ENCODE measurements at places on chromosomes 7 and 10.

GRCh38 chr10:102761981-102762380 lies 18.2 kb downstream of the WBP1L start:
- no peak for DNase-seq

GRCh38 chr10:29529146-29529545 lies 105.6 kb downstream of the SVIL start:
- DNase-seq: no peak

DNA sequence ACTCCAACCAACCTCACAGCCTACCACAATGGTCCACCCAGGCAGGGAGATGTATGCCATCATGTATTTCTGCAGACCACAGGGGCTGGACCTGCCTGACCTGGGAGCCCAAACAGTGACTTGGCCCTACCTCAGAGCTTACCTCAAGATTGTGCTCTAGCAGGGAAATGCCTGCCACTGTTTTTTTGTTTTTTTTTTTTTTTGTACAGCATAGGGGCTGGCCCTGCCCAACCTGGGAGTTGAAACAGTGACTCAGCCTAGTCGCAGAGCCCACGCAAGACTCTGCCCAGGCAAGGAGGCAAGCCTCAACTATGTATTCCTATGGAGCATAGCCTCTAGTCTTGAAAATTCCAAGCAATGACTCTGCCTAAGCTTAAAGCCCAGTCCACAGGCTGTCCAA lies 39.3 kb upstream of the CDK6 start:
- DNase-seq: no peak

DNA sequence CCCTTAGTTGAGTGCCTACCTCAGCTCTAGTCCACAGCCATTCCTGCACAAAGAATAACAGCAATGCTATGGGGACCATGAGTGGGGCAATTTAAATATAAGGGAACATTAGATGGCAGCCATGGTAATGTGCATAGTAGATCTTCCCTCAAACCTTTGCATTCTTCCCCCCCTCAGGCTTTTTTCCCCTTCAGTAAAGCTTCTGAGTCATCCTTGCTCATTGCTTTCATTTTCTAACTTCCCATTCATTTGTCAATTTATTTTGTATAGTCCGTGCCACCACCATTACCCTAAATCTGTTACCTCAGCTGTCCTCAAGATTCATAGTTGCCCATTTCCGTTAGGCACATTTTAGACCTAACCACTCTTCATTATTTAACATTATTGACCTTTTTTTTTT lies 10.7 kb downstream of the HECTD2 start:
- DNase-seq: peak; percentile 29

- DNase-seq: no peak
Measured at GRCh38 chr7:36085096-36085495, 68.0 kb upstream of the EEPD1 start.

- peak; percentile 20 for DNase-seq
Measured at GRCh38 chr10:69567920-69568319, 5.3 kb downstream of the NEUROG3 start.

- no peak for DNase-seq
Measured at GRCh38 chr7:122831436-122831835, 54.8 kb downstream of the CADPS2 start.

DNA sequence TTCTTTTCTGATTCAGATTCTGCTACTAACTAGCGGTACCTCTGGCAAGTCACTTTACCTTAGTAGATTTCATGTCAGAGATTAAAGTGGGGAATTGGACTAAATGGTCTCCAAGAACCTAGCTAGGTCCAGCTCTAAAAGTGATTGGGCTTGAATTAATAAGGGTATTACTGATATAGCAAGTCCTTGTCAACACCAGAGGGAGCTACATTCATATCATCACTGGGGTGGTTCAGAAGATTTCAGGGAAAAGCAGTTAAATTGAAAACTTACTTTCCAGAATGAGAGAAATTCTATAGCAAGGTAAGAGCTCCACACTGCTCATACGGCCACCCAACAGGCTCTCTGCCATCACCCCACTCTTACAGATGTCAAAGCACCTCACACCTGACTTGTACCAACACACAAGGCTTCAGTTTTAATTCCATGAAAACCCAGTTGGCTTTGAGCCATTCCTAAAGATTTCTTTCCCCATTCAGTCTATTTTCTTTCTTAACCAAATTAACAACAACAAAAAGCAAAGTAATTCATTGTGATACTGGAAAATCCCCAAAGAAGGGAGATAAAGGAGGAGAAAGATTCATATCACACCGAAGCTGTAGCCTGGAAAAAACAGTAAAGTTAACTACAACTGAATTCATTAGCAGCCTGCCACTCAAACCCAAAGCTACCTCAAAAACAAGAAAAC lies 38.0 kb upstream of the SPOCK2 start:
- DNase-seq: peak; percentile 31

DNA sequence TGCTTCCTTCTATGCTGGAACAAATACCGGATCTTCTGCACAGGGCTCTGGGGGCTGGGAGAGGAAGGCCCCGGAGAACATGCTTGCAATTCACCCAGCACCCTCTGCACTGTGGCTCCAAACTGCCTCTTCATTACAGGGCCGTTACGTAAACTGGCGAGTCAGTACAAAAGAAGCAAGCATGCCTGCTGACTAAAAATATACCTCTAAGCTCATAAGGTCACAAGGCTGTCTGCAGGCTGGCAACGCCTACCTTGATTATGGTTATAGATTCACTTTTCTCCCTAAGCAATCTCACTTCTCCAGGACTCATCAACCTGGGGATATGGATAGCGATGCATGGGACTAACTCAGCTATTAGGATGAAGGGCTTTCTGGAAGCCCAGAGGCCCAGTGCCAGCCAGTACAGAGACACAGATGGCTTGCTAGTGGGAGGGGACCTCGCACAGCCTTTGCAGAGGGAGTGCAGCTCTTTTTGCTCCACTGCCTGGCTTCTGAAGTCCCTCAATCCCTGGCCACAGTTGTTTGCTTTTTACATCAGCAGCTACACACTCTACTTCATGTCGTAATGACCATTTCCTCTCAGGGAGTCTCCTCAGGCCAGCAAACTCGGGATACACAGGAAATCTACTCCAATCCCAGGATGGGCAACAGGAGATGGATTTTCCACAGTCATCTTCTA lies 96.1 kb downstream of the SH3PXD2A start:
- peak; percentile 75 for DNase-seq

DNA sequence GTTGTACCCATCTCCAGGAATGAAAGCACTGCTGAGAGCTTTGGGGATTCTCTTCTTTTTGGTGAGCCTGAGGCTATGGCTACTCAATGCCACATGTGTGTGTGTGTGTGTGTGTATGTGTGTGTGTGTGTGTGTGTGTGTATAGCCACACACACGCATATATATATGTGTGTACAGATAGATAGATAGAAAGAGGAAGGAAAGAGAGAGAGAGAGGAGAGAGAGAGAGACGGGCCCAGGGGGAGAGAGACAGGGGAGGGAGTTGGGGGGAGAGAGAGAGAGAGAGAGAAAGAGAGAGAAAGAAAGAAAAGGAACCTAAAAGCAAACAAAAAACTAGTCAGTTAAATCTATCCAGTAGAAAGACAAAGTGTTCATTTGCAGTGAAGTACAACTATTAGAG lies 8.3 kb downstream of the SLC13A4 start:
- no peak for DNase-seq

- no peak for DNase-seq
Measured at GRCh38 chr10:132232981-132233380, 46.2 kb downstream of the DPYSL4 start.

- DNase-seq: no peak
Measured at GRCh38 chr10:35642793-35643114, 658 bp upstream of the FZD8 start.

- DNase-seq: no peak
Measured at GRCh38 chr10:69334302-69335062, 56.2 kb downstream of the HK1 start.

DNA sequence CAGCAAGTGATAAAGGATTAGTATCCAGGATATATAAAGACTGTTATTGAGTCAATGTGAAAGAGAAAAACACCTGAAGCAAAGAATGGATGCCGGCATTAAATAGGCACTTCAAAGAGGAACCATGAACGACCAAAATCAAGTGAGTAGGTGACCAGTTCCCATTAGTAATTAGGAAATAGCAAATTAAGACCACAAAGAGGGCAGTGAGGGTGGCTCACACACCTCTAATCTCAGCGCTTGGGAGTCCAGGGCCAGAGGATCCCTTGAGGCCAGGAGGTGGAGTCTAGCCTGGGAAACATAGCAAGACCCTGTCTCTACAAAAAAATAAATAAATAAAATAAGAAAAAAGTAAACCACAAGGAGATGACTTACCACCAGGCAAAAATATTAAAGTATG lies 1.5 kb upstream of the ANTXRL start:
- DNase-seq: no peak

DNA sequence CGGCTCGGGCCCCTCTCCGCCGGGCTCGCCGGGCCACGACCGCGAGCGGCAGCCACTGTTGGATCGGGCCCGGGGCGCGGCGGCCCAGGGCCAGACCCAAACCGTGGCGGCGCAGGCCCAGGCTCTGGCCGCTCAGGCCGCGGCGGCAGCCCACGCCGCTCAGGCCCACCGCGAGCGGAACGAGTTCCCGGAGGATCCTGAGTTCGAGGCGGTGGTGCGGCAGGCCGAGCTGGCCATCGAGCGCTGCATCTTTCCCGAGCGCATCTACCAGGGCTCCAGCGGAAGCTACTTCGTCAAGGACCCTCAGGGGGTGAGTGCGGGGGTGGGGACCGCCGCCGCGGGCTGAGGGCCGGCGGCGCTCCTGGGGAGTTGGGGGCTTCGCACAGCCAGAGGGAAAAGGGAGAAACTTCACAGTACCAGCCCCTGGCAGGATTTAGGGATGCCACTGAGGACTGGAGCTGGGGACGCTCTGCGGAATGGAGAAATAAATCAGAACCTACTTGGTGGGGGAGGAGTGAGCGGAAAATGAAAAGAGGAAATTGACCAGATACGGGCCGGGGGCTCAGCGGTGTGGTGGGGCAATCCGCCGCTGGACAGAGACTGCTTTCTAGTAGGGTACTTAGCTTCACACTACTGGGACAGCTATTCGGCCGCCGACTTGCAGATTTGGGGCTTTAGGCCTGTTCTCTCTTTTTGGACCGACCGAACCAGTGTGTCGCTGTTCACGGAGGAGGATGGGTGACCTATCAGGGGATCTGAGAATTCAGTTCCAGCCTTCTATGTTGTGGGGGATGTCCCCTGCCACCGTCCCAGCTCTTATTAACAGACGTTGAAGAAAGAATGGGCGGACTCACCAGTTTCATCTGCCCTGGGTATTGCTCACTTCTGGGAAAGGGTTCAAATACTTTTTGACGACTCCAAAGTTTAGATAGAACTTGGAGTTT lies 669 bp downstream of the PI4K2A start:
- DNase-seq: peak; percentile 17

- no peak for DNase-seq
Measured at GRCh38 chr7:50768485-50769474, 13.9 kb downstream of the GRB10 start.

- DNase-seq: no peak
Measured at GRCh38 chr10:1737222-1738061, at the start of gene ADARB2. Gene ADARB2 (minus strand): TSS chr10:1737525.

DNA sequence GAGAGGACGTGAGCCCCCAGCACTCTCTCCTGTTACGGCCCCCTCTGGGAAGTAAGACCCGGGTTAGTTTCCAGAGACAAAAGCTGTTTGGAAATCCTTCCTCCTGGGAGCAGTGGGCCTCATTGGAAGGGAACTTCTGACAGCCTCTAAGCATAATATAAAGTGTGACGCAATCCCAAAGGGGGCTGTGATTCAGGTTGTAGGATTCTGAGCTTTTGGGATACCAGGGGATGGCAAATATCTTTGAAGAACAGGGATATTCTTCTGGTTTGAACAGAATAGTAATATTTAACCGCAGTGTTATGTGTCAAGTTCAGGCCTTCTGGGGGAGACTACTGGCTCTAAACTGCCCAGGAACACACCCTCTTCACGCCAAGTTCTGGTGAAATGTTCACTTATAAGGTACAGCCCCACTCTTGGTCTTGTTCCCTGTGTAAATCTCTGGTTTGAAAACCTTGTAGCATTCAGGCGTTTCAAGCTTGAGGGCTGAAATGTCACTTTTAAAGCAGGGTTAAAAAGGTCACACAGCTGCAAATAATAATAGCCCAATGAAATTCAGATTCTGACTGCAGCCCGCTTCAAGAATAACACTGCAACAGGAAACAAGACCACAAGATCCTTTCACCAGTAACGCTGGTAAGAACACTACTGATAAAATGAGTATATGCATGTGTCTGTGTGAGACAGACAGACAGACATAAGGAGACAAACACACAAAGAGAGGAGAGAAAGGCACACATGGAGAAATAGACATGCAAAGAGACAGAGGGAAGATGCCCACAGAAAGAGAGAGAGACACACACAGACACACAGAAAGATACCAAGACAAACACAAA lies 69.0 kb downstream of the CREB5 start:
- DNase-seq: peak; percentile 5

GRCh38 chr10:105192861-105193260 lies 551.8 kb downstream of the SORCS3 start:
- no peak for DNase-seq

DNA sequence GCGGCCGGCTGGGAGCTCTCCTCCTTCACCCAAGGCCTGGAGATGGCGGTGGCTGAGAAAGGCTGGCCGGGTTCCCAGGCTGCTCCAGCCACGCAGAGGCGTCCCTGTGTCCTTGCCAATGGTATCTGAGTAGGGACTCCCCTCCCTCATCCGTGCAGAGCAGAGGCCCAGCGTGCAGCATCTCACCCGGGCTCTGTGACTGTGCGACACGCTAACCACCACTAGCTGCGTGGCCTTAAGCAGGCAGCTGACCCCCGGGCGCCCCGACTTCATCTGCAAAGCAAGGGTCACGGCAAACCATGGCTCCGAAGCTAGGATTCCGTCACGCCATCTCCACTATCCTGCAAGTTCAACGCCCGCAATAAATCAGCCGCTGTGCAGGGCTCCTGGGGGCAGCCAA lies 47.2 kb upstream of the TNRC18 start:
- no peak for DNase-seq

GRCh38 chr7:17976952-17977351 lies 36.7 kb upstream of the SNX13 start:
- DNase-seq: no peak

DNA sequence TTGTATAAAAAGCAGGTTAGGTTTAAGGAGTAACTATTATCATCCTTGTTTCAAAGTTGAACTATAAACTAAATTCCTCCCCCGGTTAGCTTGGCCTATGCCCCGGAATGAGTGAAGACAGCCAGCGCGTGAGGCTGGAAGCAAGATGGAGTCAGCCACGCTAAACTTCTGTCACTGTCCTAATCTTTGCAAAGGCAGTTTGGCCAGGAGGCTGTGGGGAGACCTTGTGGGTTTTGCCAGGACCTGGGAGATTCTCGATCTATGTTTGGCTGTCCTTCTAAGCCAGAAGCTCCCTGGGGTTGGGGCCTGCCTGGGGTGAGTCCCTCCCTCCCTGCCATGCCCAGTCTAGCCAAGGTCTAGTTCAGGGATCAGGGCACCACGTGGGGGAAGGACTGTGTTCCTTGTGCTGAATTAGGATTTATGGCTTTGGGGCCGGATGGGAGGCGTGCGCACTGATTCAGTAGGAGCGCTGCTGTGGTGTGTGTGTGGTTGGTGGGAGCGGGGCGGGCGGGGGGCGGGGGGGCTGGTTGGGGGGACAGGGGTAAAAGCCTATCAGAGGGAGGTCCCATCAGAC lies 871 bp upstream of the GTF2IRD1 start:
- DNase-seq: peak; percentile 12

- no peak for DNase-seq
Measured at GRCh38 chr7:134645935-134646334, 718 bp upstream of the BPGM start.
